Left lobe of liver (tissue), 2 donors: ENCODE measurements at places on chromosomes 3 and 15. TPM values are rescaled to one million over a fixed set of nuclear protein-coding genes. Genes with fewer than 3 reads are reported as not detected.

Gene LSAMP
- total RNA-seq = 0.28 TPM

Gene QTRT2
- total RNA-seq = 6.6 TPM

Gene CHDH
- 44.7 TPM for total RNA-seq

Gene BOC
- total RNA-seq = 0.50 TPM

Gene LIPC
- 202 TPM for total RNA-seq

DNA sequence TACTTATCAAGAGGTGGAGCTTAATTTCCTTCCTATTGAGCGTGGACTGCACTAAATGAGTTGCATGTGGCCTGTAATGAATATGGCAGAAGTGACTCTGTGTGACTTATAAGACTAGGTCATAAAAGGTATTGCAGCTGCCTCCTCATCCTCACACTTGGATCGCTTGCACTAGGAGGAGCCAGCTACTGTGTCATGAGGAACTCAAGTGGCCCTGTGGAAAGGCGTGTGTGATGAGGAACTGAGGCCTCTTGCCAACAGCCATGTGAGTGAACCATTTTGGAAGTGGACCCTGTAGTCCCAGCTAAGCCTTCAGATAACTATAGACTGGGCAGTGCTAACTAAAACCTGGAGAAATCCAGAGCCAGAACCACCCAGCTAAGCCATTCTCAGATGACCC is 7.1 kb upstream of the SLC30A4 start:
- DNase-seq = no peak

- DNase-seq = no peak
These were observed 445.2 kb downstream of the SQOR start for GRCh38 chr15:46080016-46080415.

GRCh38 chr3:172913911-172914655 is 163.6 kb downstream of the ECT2 start:
- no peak for DNase-seq

DNA sequence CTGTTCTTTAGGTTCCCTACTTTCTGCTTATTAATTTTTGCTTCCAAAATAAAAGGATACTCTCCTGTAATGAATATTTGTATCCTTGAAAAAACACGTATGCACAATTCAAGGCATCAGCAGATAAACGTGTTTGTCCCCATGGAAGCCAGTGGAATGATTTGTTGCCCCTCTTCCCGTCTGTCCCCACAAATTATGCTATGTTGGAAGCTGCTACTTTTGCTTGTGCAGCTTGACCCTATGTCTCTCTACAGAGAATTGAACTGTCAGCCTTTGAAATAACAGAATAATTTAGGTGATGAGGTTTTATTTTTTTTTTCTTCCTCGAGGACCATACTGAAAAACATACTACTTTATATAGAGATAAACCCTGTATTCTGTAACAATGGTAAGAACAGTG is 401.5 kb upstream of the GOLIM4 start:
- no peak for DNase-seq

DNA sequence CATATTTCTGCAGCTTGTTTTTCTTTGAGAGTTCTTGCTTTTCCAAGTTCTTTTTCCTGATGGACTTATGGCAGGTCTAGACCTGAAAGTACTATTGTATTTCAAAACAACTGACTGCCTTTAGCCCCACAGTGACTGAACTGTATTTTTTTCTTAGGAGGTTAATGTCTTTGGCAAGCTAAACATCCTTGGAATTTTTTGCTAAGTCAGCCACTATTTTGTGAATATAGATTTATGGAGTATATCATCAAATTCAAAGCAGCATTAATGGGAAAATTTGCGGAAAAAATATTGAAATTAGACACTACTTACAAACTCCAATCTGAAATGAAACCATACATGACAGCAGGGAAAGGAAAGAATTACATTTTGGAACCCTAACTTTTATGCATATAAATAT is 8.6 kb downstream of the PIK3CA start:
- DNase-seq = no peak

DNA sequence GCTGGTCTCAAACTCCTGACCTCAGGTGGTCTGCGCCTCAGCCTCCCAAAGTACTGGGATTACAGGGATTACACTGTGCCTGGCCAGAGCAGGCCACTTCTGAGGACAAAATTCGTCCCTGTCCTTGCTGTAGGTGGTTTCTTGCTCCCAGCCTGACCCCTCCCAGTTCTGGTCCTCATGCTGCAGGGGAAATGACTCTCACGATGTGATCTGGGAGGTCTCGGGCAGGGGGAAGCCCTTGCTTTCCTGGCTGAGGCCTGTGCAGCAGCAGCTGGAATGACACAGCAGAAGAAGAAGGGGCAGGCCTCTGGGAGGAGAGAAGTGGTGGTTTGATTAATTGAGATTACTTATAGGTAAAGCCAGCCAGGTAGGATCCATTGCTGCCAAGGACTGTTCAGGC is 39.3 kb downstream of the MEGF11 start:
- DNase-seq = no peak

- DNase-seq = no peak
These were observed 4.1 kb downstream of the VGLL3 start for GRCh38 chr3:86986671-86987420.

DNA sequence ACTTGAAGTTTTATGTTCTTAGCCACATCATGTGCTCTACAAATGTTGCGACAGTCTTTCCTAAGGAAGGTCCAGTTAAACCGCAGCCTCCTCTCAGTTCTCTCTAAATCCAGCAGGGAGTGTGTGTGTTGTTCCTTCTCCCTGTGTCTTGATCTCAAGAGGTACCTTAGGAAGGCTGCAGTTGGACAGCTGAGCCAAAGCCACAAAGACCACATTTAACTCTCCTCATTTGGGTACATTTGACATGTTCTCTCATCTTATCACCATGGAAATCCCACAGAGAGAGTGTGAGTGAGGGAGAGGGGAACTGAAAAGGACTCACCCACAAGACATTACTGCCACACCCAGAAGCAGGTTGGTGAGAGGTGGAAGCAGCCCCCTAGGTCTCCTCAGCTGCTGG is 79.5 kb downstream of the CD200R1L start:
- DNase-seq = no peak

DNA sequence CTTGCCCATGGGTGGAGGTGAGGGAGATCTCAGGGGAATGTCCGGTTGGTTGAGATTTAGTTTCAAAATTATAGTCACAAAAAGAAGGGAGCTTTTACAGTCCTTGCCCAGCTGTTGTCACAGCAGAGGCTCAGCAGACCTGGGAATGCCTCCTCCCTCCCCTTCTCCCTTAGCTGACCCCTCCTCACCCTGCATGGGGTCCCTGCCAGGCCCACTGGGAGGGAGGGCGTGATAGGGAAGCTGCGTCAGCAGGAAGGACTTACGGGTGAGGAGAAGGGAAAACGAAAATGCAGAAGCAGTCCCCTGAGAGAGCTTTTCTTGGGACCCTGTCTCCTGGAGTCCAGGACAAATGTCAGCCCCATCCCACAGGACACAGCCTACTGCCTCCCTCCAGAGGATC is 18.9 kb downstream of the SCN5A start:
- DNase-seq = no peak

DNA sequence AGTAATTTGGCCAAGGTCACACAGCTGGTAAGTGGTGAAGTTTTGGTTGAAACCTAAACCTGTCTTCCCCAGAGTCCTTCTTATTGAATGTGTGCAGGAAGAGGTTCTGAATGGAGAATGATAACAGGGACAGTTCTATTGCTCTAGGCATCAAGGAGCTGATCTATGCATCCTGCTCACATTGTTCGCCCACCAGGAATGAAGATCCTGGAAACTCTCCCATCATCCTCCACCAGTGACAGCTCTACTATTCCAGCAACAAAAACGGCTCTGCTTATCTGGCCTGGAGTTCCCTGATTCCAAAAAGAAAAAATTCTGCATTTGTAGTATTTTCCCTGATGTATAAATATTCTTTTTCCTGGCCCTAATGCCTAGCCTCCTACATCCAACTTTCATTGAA is 16.4 kb upstream of the TNFAIP8L3 start:
- DNase-seq = no peak

DNA sequence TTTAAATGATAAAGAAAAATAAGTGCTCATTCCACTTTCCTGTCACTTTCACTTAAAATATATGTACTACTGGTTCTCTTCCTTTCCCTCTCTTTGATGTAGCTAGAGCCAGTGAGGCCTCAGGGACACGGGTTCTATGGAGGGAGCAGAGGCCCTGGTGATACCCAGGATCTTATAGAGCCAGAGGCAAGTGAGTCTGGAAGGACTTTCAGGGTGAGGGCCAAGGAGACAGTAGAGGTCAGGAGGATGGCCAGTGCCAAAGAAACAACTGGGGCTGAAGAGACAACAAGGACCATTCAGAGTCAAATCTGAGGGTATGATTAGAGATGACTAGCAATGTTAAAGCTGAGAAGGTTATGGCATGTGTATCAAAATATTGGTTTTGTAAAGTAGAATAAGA is 124.1 kb upstream of the GOLGA6L6 start:
- DNase-seq = no peak

- DNase-seq = no peak
These were observed 66.7 kb downstream of the GLB1 start for GRCh38 chr3:33030246-33030645.

GRCh38 chr15:69661871-69662644 is 209.4 kb downstream of the RPLP1 start:
- no peak for DNase-seq
